NCI-H1105 treated with DMSO at 0.1 percent for 48 hours (cell line): ENCODE measurements at places on chromosomes 7 and 10.

DNA sequence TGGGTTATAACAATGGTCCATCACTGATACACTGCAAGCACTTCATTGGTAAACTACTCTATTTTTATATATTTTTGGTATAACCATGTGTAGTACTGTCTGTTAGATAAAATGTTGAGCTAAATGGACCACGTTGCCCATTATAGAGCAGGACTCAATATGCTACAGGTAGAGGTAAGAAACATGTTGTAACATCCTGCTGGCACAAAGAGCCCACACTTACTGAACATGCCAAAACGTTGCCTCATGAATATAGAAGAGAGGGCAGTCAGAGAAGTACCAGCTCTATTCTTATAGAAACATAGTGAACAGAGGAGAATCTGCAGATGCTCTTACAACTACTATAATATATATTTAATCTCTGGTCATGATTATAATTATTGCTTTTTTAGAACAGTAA lies 18.4 kb upstream of the MET start:
- no peak for DNase-seq

DNA sequence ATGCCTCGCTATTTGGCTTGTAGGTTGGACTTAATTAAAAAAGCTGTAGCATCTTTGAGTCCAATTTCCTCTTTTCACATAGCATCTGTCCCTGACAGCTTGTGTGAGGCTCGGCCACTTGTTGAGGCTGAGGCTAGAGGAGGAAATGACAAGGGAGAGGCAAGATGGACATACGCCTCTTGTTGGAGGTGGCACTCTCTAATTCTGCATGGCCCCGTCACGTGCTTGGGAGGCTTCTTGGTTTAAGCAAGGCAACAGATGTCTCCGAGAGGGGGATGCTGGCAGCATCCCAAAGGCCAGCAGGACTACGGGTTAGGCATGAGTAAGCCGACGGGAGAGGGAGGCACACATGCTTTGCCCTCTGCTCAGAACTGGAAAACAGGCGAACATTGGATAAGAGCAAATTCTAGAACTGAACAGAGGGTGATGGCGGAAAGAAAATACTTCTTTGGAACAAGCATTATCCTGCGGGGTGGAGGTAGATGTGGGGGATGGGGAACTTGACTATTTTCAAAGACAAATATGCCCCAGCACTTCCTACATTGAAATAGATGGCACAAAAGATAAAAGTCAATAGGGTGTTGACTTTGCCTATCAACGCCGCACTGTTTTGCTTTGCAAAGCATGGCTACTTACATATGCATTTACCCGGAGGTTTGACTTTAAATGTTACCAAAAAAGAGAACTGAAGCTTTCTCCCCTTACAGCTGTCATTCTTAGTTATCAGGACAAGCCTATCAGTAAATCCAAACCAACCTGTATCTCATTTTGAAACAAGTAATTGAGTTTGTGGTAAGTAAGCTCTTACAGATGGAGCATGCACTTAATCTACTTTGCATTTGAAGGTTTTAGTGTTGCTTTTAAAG lies 94.8 kb downstream of the CHN2 start:
- peak; percentile 68 for DNase-seq

- no peak for DNase-seq
Observed at GRCh38 chr7:155355745-155356144, 58.1 kb downstream of the INSIG1 start.

DNA sequence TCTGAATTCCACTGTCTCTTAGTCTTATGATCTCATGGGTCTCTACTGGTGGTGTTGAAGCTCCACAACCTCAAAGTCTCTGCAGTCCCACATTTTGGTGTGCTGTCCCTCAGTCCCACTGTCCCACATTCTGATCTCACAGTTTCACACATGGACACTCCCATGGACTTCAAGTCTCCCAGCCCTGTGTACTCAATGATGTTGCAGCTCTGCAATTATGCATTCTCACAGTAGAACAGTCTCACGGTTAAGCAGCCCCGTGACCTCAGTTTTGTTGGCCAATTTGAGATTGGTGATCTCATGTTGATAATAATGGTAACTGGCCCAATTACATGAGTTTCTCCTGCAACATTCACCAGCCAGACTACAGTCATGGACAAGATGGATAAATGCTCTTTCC lies 109.4 kb downstream of the ODAD2 start:
- DNase-seq = no peak

- DNase-seq = no peak
Observed at GRCh38 chr7:101985057-101985902, 167.9 kb downstream of the CUX1 start.

DNA sequence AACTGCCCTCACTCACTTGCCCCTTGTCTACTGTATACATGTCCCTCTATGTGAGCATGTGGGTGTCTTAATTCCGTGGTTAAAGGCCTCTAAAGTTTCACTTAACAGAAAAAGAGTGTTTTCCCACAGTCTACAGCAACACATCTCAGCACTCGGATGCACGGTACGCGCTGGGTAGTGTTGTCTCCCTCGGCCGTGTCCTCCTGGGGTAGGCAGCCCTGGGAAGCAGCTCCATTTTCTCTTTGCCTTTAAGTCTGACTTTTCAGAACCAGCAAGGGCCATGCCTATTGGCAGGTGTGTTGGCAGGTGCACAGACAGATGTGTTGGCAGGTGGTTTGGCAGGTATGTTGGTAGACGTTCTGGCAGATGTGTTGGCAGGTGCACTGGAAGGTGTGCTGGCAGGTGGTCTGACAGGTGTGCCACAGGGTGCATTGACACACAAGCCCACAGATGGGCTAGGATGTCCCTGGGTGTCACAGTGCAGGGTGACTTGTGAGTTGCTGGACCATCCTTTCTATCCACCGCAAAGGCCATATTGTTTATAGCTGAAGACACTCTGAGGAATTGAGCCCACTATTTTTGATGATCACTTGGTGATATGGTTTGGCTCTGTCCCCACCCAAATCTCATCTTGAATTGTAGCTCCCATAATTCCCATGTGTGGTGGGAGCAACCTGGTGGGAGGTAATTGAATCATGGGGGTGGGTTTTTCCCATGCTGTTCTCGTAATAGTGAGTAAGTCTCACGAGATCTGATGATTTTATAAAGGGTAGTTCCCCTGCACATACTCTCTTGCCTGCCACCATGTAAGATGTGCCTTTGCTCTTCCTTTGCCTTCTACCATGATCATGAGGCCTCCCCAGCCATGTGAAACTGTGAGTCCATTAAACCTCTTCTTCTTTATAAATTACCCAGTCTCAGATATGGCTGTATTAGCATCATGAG lies 296.9 kb downstream of the TNS3 start:
- DNase-seq = no peak

DNA sequence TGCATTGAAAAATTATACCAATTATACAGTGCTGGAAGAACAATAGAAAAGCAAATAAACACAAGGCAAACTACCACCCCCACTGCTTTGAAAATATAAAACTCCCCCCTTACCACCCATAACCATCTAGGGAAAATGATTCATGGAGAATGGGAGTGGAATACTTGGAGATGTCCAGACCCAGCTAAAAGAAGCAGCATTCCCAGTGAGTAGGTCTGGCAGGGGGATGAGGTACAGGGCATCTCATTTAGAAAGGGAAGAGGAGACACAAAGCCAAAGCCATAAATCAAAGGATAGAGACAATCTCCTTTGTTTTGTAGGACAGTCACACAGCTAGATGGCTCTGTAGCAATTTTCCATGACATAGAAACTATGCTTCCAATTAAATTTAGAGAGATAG lies 36.0 kb upstream of the DGKI start:
- no peak for DNase-seq

GRCh38 chr10:48923748-48924147 lies 15.9 kb downstream of the LRRC18 start:
- no peak for DNase-seq

- no peak for DNase-seq
Observed at GRCh38 chr7:48097521-48098231, 8.6 kb downstream of the UPP1 start.

DNA sequence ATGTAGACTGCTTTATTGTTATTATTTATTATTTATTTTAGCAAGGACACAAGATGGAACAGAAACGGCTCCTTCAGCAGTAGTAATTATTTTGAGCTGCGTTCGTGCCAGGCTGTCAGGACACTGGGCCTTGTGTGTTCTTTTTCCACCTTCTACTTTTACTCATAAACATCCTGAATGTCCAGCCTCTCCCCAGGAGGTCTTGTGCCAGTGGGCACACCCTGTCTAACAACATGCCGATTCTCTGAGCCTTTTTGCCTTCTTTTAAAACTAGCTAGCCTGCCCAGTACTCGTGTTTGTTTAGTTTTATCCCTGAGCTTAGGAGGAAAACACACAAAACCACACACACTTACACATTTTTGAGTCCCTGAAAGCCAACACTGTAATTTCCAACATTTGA lies 1.2 kb downstream of the SCIN start:
- DNase-seq = no peak

DNA sequence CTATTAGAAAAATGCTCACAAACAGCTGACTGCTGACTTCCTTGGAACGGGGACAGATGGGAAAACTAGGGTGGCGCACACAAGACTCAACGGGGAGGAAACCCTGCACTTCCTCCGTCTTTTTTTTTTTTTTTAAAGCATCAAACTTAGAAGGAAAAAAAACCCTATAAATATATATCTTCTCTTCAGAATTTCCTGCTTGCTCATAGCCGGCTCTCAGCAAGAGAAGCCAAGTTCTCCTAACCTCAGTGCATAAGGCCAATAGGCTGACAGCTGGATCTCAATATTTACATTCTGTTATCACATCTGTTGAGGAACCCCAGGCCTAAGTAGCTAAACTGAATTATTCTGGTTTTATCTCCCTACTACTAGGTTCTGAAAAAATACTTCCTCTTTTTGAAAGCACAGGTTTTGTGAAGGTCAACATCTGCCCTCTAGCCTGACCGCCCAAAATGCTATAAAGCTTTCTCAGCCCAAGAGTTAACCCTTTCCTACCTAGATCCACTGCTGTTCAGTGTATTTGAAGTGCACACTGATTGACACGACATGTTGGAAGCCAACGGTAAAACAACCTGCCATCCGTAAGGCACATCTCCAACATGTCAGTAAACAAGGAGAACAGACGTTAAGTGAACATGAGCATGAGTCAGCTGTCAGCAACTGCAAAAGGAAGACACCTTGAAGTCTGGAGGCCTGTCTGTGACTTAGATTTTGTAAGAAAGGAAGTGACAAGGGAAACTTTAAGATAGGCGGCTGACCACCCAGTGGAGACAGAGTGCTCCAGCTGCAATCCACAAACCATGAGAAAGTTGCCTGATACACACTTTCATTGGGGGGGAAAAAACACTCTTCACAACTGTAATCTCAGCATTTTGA lies 83.8 kb downstream of the EBLN1 start:
- DNase-seq = no peak

- no peak for DNase-seq
Observed at GRCh38 chr10:94879214-94879613, 59.2 kb upstream of the CYP2C9 start.

DNA sequence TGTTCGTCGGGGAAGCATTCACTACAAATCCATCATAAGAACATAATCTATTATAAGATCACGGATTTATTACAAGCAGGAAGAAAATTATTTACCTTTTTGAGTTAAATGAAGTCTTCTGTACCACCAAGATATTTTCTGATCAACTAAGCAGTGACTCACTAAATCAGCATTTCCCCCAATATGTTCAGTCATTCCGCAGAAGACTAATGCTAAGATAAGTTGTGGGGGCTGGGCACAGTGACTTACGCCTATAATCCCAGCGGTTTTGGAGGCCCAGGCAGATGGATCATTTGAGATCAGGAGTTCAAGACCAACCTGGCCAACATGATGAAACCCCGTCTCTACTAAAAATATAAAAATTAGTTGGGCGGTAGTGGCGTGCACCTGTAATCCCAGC lies 144.2 kb upstream of the EGR2 start:
- no peak for DNase-seq

DNA sequence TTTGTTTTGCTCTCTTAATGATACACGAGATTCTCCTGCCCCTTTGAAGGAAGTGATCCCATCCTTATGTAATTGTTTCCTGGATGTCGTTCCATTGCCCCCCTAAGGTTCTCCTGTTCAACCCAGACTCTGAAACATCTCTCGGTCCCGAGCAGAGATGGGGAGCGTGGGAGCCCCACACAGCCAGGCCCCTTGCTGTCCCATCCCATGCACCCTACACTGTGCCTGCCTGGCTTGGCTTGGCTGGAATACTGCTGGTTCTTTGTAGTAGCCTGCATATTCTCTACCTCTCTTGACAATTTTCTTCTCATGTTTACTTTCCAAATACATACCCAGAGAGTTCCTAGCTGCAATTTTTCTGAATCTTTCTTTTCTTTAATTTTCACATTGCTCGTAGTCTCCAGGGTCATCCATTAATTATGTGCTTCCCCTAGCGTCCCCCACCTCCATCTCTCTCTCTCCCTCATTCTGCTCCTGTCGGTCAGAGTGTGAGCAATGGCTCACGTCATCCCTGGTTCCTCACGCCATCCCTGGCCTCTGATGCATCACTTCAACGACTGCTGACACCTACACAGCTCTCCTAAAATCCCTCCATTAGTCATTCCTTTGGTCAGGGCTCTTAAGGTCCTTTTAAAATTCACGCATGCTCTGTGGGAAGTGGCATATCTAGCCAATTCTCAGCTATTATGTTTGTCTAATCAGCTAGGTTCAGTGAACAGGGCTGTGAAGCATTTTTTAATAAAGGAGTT lies 32.5 kb upstream of the GPR158 start:
- no peak for DNase-seq

- DNase-seq = no peak
Observed at GRCh38 chr10:14126697-14127440, 203.9 kb downstream of the FRMD4A start.

DNA sequence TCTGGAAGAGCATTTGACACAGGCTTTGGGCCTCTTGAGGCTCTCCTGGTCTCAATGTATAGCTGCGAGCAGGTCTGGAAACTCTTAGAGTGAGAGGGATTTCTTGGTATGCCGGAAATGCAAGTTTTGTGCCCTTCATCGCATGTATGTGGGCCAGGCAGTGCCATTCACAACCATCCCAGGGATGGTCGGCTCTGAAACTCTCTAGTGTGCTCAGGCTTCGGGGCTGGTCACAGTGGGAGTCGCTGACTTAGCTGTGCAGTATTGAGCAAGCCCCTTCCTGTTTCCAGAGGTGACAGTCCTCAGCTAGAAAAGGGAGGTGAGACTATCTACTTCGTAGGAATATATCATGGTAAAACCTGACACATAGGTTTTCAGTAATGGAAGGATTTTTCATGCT lies 2.0 kb upstream of the AOAH start:
- DNase-seq = no peak

- DNase-seq = no peak
Observed at GRCh38 chr7:151769188-151769821, 107.6 kb downstream of the PRKAG2 start.

- no peak for DNase-seq
Observed at GRCh38 chr7:116273918-116274301, 63.6 kb downstream of the TES start.

DNA sequence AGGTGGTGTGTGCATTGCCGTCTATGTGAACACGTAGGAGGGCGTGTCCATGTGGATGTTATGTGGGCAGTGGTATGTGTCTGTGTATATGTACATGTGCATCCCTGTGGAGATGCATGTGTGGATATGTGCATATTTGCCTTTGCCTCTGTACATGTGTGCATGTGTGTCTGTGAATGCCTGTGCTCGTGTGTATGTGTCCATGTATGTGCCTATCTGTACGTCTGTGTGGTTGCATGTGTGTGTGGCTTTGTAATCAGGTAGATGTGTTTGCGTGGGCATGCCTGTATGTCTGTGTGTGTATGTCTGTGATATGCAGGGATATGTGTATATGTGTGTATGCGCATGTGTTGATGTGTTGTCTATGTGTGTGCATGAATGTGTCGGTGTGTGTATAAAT lies 19.7 kb downstream of the ADCY1 start:
- DNase-seq = no peak

GRCh38 chr10:107656932-107657331 lies 492.4 kb upstream of the SORCS1 start:
- no peak for DNase-seq
